ENCODE measurements at places on chromosomes 5 and 9. TPM values are rescaled to one million over a fixed set of nuclear protein-coding genes. Genes with fewer than 3 reads are reported as not detected.
A peak's percentile ranks its signal among the peaks of the same experiment; 100 is the strongest.

DNA sequence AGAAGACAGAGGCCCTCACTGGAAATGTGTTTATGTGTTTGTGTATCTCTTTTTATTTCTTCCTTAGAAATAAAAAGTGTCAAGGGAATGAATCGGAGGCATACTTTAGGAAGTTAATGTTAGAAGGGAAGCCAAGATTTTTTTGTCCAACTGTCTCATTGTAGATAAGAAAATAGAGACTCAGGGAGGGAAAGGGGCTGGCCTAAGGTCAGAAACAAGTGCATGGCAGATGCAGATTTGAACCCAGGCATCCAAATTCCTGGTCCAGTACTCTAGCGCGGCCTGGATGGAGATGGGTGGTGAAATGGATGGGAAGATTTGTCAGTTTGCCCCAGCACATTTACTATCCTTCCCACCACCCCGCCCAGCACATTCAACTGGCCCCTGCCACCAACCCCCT, 19.8 kb upstream of the TNIP1 start:
- peak overlapping the region; percentile 73 for H3K27ac ChIP-seq
- no peak for DNase-seq
- H3K27me3 ChIP-seq = no peaks in the 10 kb centered on the region
- no peak overlapping the region for H3K4me3 ChIP-seq
- peaks cover 31% of the 10 kb centered on the region for H3K36me3 ChIP-seq

DNA sequence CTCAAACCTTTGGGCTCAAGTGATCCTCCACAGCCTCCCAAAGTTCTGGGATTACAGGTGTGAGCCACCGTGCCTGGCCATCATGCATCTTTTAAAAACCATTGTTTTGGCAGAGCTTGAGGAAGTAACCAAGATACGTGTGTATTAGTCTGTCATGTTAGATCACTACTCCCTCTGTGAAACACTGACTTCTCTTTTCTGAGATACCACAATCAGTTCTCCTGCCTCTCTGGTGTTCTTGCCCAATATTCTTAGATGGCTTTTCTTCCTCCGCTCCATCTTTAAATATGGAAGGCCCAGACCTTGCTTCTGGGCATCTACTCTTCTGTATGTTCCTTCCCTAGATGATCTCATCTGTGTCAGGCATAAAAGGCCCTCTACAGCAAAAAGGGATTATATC, 14.2 kb upstream of the CCNB1 start:
- no peak overlapping the region for H3K4me3 ChIP-seq
- H3K36me3 ChIP-seq = no peaks in the 10 kb centered on the region
- H3K4me1 ChIP-seq = no peaks in the 10 kb centered on the region

- no peak for DNase-seq
- no peaks in the 10 kb centered on the region for H3K27me3 ChIP-seq
- no peak overlapping the region for H3K27ac ChIP-seq
- H3K36me3 ChIP-seq = no peaks in the 10 kb centered on the region
Measured at GRCh38 chr9:99253134-99253533, 31.1 kb downstream of the SEC61B start.

IRX2 gene
- total RNA-seq = 122 TPM

GZMA gene
- total RNA-seq = not detected

DNA sequence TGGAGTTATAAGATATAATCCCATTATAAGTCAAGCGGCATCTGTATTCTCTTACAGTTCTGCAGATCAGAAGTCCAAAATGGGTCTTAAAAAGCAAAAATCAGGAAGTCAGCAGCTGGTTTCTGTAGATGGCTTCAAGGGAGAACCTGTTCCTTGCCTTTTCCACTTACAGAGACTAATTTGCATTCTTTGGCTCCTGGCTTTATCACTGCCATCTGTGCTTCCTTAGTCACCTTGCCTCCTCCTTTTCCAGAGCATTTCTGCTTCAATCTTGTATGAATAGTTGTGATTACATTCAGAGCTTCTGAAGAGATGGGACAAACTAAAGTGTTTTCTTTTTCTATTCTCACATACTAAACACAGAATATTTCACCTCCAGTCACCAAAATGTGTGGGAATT, 647.3 kb upstream of the GRAMD2B start:
- peaks cover 4% of the 10 kb centered on the region for H3K4me1 ChIP-seq
- DNase-seq = no peak
- H3K4me3 ChIP-seq = no peak overlapping the region
- no peaks in the 10 kb centered on the region for H3K36me3 ChIP-seq
- no peaks in the 10 kb centered on the region for H3K27me3 ChIP-seq

GRCh38 chr5:158234323-158235158, 375.6 kb upstream of the CLINT1 start:
- DNase-seq = peak; percentile 42
- no peak overlapping the region for H3K4me3 ChIP-seq
- H3K4me1 ChIP-seq = no peaks in the 10 kb centered on the region
- H3K27me3 ChIP-seq = no peaks in the 10 kb centered on the region
- no peaks in the 10 kb centered on the region for H3K36me3 ChIP-seq
- H3K27ac ChIP-seq = no peak overlapping the region

GRCh38 chr5:61331407-61332357, at the start of gene ZSWIM6:
ZSWIM6 (plus strand) TSS chr5:61332258; CDS start chr5:61332273, 15 bp downstream.
- H3K4me1 ChIP-seq = peaks cover 23% of the 10 kb centered on the region
- no peaks in the 10 kb centered on the region for H3K27me3 ChIP-seq
- H3K4me3 ChIP-seq = peak within 1 kb of the TSS; percentile 99
- DNase-seq = peak; percentile 100

DNA sequence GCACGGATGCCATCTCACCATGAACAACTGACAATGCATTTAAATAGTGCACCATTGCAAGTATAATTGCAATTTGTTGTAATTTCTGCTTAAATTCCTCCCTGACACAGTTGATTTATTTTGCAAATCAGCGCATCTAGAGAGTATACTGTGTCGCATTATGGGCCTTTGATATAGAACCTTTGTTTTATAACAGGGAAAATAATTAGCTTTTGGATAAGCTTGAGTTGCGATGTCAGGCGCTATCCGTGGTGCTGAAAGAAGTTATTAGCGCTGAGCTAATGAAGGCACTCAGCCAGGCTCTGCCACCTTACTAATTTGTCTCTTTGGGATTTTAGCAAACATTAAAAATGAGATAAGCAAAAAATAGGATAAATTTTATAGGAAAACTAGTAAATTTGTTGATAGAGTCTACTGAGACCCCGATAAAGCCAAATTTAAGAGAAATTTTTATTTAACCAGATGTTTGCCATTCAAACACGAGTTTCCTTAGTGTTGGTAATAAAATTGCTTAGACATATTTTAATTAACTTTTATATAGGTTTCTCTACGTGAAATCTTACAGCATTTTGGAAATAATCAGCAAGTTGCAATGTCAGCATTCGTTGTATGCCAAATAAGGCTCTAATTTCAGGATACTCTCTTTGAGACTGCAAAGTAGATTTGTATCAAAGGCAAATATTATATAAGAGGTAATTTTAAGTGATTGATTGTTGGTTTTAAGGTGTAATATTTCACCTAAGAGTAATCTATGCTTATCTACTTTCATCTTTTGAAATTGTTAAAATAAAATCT, 355.5 kb downstream of the TLR4 start:
- H3K27me3 ChIP-seq = no peaks in the 10 kb centered on the region
- H3K4me3 ChIP-seq = no peak overlapping the region
- H3K27ac ChIP-seq = no peak overlapping the region

DNA sequence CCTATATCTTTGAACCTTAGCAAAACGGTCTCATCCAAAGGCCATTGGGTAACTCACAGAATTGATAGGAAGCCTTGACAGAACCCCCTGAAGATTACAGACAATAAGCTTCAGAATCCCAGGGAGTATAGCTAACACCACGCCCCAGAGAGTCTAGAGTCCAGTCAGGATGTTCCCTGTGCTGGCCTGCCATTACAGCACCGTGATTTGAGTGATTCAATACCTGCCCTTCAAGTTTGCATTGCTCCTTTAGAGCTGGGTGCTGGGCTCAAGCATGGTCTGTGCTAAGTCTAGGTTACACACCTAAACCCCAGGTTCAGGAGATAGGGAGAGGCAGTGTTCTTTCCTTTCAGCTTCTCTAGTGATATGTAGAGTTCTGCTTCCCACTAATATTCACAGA, 90.5 kb downstream of the RASEF start:
- H3K27me3 ChIP-seq = peaks cover 5% of the 10 kb centered on the region
- no peak overlapping the region for H3K27ac ChIP-seq
- H3K36me3 ChIP-seq = no peaks in the 10 kb centered on the region
- no peaks in the 10 kb centered on the region for H3K4me1 ChIP-seq

COMMD10 gene
- 23.4 TPM for total RNA-seq

ADAMTSL2 gene
- 27.2 TPM for total RNA-seq

GRCh38 chr5:159174511-159175168, 34.7 kb downstream of the RNF145 start:
- no peak overlapping the region for H3K4me3 ChIP-seq
- H3K27ac ChIP-seq = no peak overlapping the region
- peak; percentile 55 for DNase-seq

BHMT2 gene
- total RNA-seq = not detected

- DNase-seq = no peak
- H3K4me1 ChIP-seq = no peaks in the 10 kb centered on the region
Measured at GRCh38 chr5:140823475-140823874, 2.1 kb downstream of the PCDHA5 start.

GRCh38 chr9:132988244-132989013, 9.9 kb downstream of the GFI1B start:
- no peaks in the 10 kb centered on the region for H3K27me3 ChIP-seq
- peaks cover 5% of the 10 kb centered on the region for H3K4me1 ChIP-seq
- DNase-seq = no peak
- H3K27ac ChIP-seq = no peak overlapping the region
- no peaks in the 10 kb centered on the region for H3K36me3 ChIP-seq
- H3K4me3 ChIP-seq = no peak overlapping the region

Data from cardiac muscle cell (in vitro differentiated cells and primary cell).